SK-N-SH (cell line): ENCODE measurements at places on chromosomes 4 and X.

- DNase-seq: peak; percentile 11
Observed at GRCh38 chrX:27555514-27555913, 34.6 kb upstream of the DCAF8L2 start.

DNA sequence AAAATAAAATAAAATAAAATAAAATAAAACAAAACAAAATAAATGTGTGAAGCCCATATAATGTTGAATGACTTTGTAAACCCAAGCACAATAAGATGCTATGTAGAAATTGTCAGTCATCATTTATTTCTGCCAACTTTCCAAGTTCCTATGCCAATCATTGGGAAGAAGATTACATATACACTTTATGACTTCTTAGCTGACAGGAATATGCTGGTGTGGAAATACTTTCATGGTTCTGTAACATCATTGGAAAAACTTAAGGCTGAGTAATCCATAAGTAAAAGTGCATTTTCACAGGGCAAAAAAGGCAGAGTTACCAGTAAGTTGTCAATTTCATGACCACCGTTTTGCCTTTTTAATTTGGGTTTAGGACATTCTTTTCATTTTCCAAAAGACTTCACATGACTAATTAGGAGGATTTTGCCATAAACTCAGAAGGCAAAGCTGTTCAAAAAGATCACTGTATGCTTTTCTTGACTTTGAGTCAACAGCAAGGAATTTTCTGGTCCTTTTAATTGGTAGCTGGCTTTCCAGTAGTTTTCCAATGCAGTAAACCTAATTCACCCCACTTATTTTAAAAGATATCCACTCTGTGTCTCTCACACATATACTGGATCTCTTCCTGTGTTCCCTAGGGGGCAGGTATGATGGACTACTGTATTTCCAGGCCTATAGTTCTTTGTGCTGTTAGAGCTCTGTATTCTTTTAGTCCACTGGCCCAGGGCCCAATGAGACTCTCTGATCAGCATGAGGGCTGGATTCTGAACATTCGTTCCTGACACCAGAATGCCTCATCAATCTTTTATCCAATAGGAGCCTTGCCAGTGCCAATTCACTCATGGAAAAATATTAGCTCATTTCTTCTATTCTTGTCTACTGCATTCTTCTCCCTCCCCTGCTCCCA, 26.2 kb upstream of the SCRG1 start:
- no peak for DNase-seq

GRCh38 chr4:183674153-183674552, 15.1 kb downstream of the TRAPPC11 start:
- DNase-seq: no peak

GRCh38 chrX:1488141-1488540, 35.4 kb upstream of the ASMTL start:
- DNase-seq: no peak

- DNase-seq: no peak
Observed at GRCh38 chrX:108447303-108447702, 7.7 kb downstream of the COL4A5 start.

GRCh38 chrX:44025555-44025954, 52.4 kb upstream of the NDP start:
- no peak for DNase-seq

DNA sequence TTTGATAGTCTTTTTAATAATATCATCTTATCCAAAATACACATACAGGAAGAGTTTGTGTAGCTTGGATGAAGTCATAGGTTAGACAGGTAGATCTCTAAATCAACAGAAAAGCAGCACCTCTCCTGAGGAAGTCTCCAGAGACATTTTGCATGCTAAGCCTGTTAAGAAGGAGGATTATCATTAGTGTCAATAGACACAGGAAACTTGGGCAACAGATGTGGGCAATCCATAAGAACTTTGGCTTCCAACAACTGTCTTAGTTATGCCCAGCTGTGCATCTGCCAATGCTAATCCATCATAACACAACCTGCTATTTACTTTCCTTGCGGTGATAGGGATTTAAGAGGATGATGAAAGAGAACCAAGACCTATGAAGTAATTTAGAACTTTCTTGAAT, 1052.6 kb downstream of the RPA4 start:
- DNase-seq: no peak

GRCh38 chr4:127364911-127365310, 267.8 kb upstream of the INTU start:
- DNase-seq: no peak

- DNase-seq: no peak
Observed at GRCh38 chr4:172514801-172515200, 653.8 kb upstream of the GALNT7 start.

DNA sequence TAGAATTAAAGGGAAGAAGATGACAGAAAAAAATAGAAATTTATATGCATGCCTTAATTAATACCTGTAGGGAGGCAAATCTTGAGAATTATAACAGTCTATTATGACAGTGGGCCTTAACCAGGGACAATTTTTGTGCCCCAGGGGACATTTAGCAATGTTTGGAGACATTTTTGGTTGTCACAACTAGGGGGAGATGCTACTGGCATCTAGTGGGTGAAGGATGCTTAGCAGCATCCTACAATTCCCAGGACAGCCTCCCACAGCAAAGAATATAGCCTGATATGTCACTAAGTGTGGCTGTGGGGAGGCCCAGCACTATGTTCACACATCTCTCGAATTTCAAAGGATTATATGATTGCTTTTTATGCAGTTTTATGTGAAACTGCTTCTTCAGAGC, 10.5 kb downstream of the GPR82 start:
- DNase-seq: peak; percentile 27

- no peak for DNase-seq
Observed at GRCh38 chr4:110540581-110540980, 64.6 kb downstream of the ENPEP start.

DNA sequence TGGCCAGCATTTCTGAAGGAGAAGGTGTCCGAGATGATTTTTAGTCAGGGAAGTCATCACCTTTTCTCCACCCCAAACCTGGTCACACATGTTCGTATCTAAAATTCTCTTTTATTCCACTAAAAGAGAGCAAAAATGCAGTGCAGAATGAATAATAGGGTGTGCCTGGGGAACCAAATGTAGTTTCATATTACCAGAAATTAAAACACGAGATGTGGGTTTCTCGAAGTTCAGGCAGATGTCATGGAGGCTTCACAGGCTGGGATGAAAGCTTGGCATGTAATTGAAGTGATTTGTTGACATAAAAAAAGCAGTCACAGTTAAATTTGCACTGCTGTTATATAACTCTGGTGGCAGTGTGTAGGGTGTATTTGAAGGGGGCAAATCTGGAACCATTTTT, 165.5 kb upstream of the PDE5A start:
- no peak for DNase-seq

DNA sequence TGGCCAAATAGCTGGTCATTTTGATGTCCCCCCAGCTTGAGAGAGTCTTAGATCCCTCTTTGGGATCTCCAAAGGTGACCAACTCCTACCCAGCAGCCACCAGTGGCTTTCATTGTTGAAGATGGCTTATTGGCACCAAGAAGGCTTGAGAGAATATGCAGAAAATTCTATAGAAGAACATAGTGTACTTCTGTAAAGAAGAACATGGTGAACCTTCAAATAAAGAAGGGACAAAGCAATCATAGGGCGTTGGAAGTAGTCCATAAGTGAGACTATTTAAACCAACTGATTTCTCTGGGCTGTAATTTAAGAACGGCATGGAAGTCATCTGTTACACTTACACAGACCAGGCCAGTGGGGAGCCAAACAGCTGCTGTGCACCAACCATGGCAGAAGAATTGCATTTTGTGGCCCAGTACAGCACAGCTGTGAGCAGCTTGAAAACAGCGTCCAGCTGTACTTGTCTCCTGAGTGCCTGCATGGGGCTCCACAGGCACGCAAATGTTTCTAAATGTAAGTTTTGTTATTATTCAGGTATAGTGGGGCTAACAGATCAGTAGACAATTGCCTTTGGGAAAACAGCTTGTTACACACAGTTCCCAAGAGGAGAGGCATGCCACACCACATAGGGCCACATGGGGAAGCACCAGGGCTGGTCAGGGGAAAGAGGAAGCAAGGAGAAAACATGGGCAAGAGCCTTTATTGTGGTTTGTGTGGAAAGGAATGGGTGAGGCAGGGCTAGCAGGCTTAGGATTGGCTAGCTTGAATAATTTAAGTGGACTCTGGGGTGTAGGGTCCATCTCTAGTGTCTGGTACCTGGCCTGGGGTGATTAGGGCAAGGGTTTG, 125.0 kb downstream of the ARHGAP6 start:
- no peak for DNase-seq

GRCh38 chr4:38132843-38133662, 172.9 kb downstream of the PTTG2 start:
- DNase-seq: no peak

- no peak for DNase-seq
Observed at GRCh38 chr4:69977582-69977981, 12.1 kb upstream of the CSN2 start.

DNA sequence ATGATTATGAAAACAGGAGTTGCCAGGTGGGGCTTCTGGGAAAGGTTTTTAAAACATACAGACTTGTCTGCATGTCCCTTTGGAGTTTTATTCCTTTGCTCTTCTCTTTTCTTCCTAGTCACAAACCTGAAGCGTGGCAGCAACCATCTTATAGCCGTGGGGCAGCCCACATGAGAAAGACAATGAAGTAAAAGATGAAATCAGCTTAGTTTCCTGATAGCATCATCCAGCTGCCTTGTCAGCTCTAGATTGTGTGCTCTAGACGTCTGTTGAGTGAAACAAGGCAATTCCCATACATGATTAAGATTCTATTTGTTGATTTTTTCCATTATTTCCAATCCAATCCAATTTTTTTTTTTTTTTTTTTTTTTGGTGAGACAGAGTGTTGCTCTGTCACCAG, 68.9 kb downstream of the ELOVL6 start:
- DNase-seq: no peak

- peak; percentile 48 for DNase-seq
Observed at GRCh38 chr4:102263024-102263787, 82.1 kb downstream of the SLC39A8 start.

DNA sequence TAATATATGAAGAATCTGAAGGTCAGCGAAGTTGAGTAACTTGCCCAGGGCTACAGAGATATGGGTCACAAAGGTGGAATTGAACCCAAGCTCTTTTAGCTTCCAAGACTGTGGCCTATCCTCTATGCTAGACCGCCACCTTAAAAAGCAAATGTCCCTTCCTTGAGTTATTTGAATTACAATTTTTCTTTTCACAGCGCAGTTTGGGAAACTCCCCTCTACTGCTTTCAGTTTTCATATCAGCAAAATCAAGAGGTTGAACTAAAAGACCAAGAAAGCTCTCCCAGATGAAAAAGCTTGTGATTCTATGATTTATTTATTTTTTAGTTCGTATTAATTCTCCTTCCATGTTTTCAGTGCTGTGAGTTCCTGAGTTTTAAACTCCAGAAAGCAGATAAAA, 174.5 kb upstream of the C1QTNF7 start:
- DNase-seq: no peak

DNA sequence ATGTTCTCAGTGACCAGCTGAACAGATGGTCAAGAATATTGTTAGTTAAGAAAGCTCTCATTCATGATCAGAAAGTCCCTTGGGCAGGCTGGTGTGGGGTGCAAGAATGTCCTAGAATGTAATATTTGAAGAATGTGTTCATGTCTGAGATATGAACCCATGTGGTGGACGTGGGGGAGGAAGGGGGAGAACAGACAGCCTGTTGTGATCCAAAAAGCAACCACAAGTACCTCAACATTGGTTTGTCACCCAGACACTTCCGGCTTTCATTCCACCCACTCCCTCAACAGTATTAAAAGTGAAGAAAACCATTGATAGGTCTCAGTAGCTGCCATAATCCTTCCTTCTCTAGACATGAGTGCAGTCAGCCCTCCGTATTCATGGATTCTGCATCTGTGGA, 82.2 kb downstream of the MAML3 start:
- no peak for DNase-seq

GRCh38 chr4:122747883-122748282, 15.4 kb downstream of the BBS12 start:
- no peak for DNase-seq
